Kidney capillary endothelial cell (primary cell): ENCODE measurements at places on chromosomes 5 and 9.

DNA sequence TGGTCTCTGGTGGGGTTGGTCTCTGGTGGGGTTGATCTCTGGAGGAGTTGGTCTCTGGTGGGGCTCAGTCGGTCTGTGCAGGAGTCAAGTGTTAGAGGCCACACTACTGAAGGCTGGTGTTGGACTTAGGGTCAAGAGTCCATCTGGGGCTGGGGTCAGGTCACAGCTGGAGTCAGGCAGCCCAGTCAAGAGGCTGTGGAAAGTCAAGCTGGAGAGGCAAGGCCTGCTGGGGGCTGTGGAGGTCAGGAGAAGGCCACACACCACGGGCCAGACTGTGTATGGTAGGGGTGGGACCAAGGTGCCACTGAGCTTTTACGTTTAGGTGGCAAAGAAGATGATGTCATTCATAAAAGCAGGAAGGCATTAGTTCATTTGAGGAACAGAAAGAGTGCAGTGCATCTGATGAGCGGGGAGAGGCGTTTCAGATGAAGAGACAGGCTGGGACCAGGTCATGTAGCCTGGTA, 16.7 kb upstream of the CD74 start:
- DNase-seq, result no peak

DNA sequence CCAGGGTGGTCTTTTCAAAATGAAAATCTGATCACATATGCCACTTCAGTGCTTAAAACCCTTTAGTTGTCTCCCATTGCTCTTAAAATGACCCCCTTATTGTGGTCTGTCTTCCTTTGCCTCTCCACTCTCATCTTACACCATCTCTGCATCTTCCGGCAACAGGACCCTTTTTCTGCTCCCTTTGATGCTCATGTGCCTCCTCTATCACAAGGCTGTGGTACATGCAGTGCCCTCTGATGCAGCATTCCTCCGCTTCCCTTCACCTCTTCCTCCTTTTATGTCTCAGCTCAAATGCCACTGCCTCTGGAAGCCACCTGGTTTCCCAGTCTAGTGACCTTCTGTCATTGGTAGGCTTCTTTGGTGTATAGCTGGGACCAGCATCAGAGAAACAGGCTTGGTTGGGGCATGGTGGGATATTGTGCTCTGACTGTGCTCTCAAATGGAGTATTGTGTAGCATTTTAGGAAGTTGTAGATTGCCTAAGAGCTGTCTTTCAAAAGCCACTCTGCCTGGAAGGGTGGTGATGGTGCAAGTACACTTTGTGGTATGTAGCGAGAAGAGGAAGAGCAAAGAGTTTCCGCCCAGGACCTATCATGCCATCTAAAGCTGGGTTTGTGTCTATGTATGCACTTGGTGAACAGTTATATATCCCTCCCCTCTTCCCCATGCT, 28.1 kb downstream of the ARHGAP26 start:
- no peak for DNase-seq

- no peak for DNase-seq
Measured at GRCh38 chr9:70580606-70581195, 166.2 kb upstream of the KLF9 start.

DNA sequence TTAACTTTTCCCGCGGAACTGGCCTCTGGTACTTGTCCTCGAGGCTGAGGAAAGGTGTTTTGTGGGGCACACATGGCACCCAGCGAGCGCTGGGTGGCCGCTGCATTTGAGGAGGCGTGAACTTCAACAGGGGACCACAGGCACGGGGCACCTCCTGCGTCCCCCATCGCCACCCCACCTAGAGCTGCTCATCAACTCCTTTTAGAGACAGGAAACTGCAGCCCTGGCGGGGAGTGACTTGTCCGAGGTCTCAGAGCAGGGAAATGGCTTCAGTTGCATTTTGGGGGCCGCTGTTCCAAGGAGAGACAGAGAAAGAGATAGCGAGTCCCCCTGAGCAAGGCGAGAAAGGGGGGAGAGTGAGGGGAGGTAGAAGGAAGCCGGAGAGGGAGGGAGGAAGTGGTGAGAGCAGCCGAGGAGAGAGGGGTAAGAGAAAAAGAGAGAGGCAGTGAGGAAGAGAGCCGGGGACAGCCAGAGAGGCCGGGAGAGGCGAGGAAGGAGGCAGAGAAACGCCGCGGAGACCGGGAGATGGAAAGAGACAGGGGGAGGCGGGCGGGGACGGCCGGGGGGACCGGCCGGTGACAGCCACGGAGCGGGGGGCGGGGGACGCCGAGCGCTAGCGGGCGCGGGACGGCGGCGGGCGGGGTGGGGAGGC, 12.5 kb upstream of the LHX2 start:
- DNase-seq, result no peak

- peak; percentile 15 for DNase-seq
Measured at GRCh38 chr9:69759021-69759420, 790 bp downstream of the PTAR1 start.

GRCh38 chr5:42813533-42813932, 1.8 kb upstream of the SELENOP start:
- no peak for DNase-seq

- no peak for DNase-seq
Measured at GRCh38 chr9:94865582-94866452, 139.3 kb downstream of the AOPEP start.

- DNase-seq, result no peak
Measured at GRCh38 chr5:142934051-142934762, 164.0 kb downstream of the ARHGAP26 start.

GRCh38 chr5:6105320-6105719, 273.0 kb downstream of the MED10 start:
- no peak for DNase-seq

DNA sequence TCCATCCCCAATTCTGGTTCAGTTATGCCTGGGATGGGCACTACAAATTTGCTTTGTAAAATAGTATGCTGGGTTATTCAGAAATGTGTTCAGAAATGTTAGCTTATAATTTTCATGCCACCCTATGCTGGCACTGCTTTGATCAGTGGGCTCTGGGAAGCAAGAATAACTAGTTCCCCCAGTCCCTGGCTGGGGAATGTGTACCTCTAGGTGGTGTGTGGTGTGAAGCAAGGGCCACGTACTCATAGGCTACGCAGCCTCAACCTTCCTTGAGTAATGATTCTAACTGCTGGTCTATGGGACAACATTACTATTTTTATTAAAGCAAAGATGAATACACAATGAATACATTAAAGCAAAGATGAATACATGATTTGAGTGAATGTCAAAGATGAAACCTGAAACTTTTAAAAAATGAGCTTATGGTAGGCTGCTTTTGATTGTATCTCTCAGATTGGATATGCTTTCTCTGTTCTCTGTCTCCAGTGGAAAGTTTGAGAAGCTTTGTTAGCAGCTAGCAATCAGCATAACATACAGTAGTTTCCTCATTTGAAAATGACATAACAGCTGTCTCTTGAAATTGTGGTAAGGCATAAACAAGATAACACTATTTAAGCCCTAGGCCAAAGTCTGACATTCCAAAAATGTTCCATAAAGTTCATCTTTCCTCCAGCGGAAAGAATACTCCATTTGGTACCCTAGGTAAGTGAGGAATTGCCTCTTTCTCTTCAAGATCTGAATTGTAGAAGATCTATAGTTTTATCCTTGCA, 174.7 kb upstream of the NFIB start:
- DNase-seq, result no peak

GRCh38 chr9:93622691-93623090, 46.3 kb downstream of the PHF2 start:
- DNase-seq, result no peak

DNA sequence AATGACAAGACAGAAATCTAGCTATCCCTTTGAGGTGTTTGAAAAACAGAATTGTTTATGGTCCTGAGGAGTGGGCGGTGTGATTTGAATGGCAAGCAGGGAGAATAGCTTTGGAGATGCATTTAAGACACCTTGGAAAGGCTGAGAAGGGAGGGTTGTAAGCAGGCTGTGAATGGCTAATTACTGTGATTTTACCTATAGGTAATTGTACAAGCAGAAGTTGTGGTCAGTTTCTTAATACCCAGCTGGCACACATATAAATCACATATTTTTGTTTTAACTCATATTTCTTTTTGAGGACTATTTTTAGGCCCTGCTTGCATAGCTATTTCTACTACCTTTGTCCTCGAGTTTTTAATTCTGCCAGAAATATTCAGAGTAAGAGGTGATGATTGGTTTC, 248.6 kb downstream of the KDM4C start:
- no peak for DNase-seq
